GM20000 (cell line): ENCODE measurements at places on chromosomes 5 and 9.

DNA sequence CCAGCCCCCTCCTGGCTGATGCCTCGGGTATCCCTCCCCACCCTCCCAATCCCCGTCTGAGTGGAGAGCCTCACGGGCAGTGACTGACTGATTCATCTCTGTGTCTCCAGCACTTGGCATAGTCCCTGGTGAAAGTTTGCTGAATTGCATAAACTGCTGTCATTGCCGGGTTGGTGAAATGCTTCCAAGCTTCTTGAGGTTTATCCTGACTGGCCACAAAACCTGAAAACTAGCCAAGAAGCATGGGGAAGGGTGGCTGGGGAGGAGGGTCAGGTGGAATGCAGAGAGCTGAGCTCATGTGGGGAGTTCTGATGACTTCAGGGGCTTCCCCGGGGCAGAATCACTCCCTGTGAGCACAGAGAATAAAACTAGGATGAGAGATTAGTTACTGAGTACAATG lies 56.9 kb upstream of the GGTA1 start:
- DNase-seq, result no peak

- DNase-seq, result no peak
These were observed 51.1 kb upstream of the COL5A1 start for GRCh38 chr9:134590240-134591081.

GRCh38 chr9:98130576-98131228 lies 11.7 kb upstream of the TRIM14 start:
- no peak for DNase-seq

- DNase-seq, result no peak
These were observed 113.5 kb downstream of the ROR2 start for GRCh38 chr9:91836515-91836914.

GRCh38 chr5:146173597-146173996 lies 8.9 kb downstream of the LARS1 start:
- DNase-seq, result peak; percentile 44

GRCh38 chr5:62722360-62722759 lies 143.7 kb downstream of the LRRC70 start:
- DNase-seq, result no peak

DNA sequence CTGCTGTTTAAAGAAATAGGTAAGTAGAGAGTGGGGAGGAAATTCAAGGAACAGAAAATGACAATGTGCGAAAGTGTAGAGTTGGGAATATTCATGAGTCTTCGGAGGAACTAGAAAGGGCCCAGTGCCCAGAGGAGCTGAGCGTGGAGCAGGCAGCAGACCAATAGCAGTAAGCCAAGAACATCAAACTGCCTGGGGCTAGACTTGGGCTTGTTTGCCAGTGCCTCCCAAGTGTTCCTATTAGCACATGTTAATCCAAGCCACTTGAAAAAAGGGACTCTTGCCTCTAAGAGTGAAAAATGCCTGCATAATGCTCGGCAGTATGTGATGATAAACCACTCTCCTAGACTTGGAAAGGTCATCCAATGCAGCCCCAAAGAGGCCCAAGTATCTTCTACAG lies 1.2 kb upstream of the TAL2 start:
- DNase-seq, result no peak

GRCh38 chr5:73172951-73173350 lies at the start of gene TMEM174:
Gene TMEM174 (plus strand): TSS chr5:73173193. CDS start chr5:73173244, 51 bp downstream.
- DNase-seq, result no peak

- peak; percentile 41 for DNase-seq
These were observed 25.2 kb downstream of the CYFIP2 start for GRCh38 chr5:157290981-157291711.

DNA sequence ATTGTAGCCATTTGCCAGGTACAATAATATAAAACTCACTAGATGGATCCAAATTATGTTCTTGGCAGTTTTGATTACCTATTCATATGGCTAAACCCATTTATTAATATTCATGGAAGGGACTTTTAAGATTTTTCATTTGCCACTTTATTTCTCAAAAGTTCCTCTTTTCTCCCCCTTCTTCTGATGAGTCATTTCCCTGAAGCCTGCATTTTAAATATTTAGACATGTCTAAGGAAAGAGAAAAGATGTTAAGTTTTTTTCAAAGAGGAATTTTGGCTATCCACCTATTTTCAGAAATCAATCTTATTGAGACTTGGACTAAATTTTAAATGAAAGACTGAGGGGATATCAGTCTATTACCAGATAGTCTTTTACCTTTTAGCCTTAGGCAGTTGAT lies 1189.4 kb downstream of the EFNA5 start:
- DNase-seq, result no peak
